ENCODE measurements at places on chromosomes 1 and 21. TPM values are rescaled to one million over a fixed set of nuclear protein-coding genes. Genes with fewer than 3 reads are reported as not detected.

GRCh38 chr1:93593854-93594602, 87.6 kb downstream of the BCAR3 start:
- no peak overlapping the region for H3K27ac ChIP-seq
- no peak for DNase-seq
- H3K27me3 ChIP-seq = no peaks in the 10 kb centered on the region
- H3K4me1 ChIP-seq = peaks cover 50% of the 10 kb centered on the region
- H3K4me3 ChIP-seq = no peak overlapping the region

DNA sequence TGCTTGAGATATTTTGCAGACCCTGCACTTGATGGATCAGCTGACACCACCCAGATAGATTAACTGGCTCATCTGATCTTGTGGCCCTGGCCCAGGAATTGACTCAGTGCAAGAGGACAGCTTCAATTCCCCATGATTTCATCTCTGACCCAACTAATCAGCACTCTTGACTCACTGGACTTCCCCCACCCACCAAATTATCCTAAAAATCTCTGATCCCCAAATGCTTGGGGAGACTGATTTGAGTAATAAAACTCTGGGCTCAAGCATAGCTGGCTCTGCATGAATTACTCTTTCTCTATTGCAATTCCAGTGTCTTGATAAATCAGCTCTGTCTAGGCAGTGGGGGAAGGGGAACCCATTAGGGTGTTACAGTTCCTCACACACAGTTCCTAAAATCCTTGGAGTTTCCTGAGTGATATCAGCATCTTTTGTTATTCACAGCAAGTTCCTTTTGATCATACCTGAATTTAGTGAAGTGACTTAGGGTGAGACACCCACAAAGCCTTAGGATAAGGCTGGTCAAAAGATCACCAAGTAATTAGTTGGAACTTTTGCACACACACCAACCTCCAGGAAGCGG, 104.2 kb downstream of the COP1 start:
- peaks cover 4% of the 10 kb centered on the region for H3K36me3 ChIP-seq
- H3K4me3 ChIP-seq = no peak overlapping the region
- H3K4me1 ChIP-seq = no peaks in the 10 kb centered on the region

GRCh38 chr1:70504821-70505193, 93.7 kb downstream of the CTH start:
- H3K4me3 ChIP-seq = no peak overlapping the region
- no peaks in the 10 kb centered on the region for H3K27me3 ChIP-seq
- no peaks in the 10 kb centered on the region for H3K4me1 ChIP-seq
- no peak for DNase-seq
- H3K27ac ChIP-seq = no peak overlapping the region
- H3K36me3 ChIP-seq = no peaks in the 10 kb centered on the region

- no peak overlapping the region for H3K4me3 ChIP-seq
- no peaks in the 10 kb centered on the region for H3K27me3 ChIP-seq
- H3K4me1 ChIP-seq = no peaks in the 10 kb centered on the region
Observed at GRCh38 chr1:89687254-89687653, 54.3 kb downstream of the LRRC8C start.

Gene ROR1
- polyA plus RNA-seq = 4.1 TPM

DNA sequence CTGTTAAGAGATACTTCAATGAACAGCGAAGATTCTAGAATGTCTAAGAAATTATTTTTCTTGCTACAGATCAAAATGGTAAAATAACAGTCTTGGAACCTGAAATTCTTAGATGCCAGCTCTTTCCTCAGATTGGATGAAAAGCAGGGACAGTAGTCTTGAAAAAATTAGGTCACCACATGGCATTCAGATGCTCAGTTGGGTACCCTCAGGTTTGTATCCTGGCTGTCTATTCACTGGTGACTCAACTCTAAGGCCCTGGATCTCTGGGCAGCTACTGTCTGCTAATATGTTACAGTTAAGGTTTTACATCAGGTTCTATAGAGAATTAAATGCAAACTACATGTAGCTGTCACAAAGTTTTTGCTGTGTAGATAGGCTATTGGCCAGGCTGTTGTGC, 528.9 kb upstream of the ADAMTS5 start:
- H3K4me1 ChIP-seq = no peaks in the 10 kb centered on the region
- H3K27me3 ChIP-seq = no peaks in the 10 kb centered on the region
- H3K4me3 ChIP-seq = no peak overlapping the region
- DNase-seq = no peak

Gene HRNR
- polyA plus RNA-seq = 0.03 TPM

- no peaks in the 10 kb centered on the region for H3K4me1 ChIP-seq
- no peaks in the 10 kb centered on the region for H3K27me3 ChIP-seq
- no peak overlapping the region for H3K4me3 ChIP-seq
- no peak for DNase-seq
Observed at GRCh38 chr1:69413129-69413528, 154.6 kb upstream of the LRRC7 start.

GRCh38 chr1:221688488-221688843, 53.4 kb downstream of the DUSP10 start:
- H3K27ac ChIP-seq = no peak overlapping the region
- no peak for DNase-seq
- H3K36me3 ChIP-seq = no peaks in the 10 kb centered on the region
- H3K27me3 ChIP-seq = no peaks in the 10 kb centered on the region
- no peak overlapping the region for H3K4me3 ChIP-seq
- no peaks in the 10 kb centered on the region for H3K4me1 ChIP-seq

DNA sequence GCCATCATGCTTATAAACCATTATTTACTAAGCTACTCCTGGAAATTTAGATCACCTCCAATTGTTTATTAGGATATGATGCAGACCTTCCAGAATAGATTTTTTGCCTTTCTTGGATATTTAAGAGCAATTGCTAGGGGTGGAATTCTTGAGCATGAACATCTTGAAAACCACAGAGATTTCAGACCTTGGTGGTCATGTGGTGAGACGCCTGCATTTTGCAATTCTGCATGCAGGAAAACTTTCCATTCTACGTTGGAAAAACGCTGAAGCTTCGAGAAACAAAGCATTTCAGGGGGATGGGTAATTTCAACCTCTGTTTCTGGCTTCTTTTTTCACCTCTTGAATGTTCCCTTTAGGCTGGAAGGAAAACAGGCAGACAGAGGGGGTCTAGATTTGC, 596.3 kb downstream of the KIF26B start:
- DNase-seq = no peak
- no peaks in the 10 kb centered on the region for H3K36me3 ChIP-seq
- peaks cover 11% of the 10 kb centered on the region for H3K4me1 ChIP-seq
- no peak overlapping the region for H3K4me3 ChIP-seq
- H3K27me3 ChIP-seq = no peaks in the 10 kb centered on the region

All from spinal cord (tissue), 10 donors.